ENCODE measurements at places on chromosomes 7 and 10. TPM values are rescaled to one million over a fixed set of nuclear protein-coding genes. Genes with fewer than 3 reads are reported as not detected.

DNA sequence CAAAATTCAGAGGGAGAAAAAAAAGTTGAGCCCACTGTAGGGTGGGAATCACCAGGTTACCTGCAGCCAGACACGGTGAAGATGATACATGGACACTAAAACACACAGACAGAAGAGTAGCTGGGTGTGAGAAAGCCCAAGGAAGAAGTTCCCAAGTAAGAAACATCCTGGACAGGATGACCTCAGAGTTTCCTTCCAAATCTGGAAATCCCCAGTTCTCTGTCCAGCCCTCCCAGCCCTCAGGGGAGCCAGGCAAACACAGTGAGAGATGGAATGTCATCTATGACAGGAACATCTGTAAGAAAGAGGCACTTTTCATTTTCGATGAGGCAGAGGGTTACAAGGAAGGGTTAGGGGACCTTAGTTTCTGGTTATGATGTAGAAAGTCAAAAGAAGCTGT lies 125.1 kb upstream of the LYZL1 start:
- no peaks in the 10 kb centered on the region for H3K4me1 ChIP-seq
- H3K27me3 ChIP-seq = no peaks in the 10 kb centered on the region
- H3K36me3 ChIP-seq = no peaks in the 10 kb centered on the region
- H3K27ac ChIP-seq = no peak overlapping the region
- no peak for DNase-seq

Gene CC2D2B
- 0.35 TPM for polyA plus RNA-seq

Gene SPDYE9
- not detected for polyA plus RNA-seq

Gene PLCE1
- polyA plus RNA-seq = 6.8 TPM

DNA sequence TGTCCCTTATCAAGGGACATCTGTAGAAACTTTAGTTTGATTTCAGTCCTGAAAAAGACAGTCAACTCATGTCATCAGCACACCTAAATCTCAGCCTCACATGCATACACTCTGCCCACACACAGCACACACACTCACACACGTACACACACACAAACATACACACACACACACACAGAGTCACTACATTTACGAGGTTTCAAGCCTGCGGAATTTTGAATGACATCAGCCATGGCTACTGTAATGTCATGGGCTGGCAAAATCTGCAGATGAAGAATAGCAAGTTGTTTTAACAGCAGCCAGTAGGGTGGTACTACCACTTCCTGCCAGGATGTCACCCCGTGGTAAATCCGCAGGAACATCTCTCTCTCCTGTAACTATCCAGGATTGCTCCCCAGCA lies 37.1 kb upstream of the EZH2 start:
- H3K36me3 ChIP-seq = no peaks in the 10 kb centered on the region
- no peak overlapping the region for H3K27ac ChIP-seq
- H3K4me1 ChIP-seq = peaks cover 2% of the 10 kb centered on the region

DNA sequence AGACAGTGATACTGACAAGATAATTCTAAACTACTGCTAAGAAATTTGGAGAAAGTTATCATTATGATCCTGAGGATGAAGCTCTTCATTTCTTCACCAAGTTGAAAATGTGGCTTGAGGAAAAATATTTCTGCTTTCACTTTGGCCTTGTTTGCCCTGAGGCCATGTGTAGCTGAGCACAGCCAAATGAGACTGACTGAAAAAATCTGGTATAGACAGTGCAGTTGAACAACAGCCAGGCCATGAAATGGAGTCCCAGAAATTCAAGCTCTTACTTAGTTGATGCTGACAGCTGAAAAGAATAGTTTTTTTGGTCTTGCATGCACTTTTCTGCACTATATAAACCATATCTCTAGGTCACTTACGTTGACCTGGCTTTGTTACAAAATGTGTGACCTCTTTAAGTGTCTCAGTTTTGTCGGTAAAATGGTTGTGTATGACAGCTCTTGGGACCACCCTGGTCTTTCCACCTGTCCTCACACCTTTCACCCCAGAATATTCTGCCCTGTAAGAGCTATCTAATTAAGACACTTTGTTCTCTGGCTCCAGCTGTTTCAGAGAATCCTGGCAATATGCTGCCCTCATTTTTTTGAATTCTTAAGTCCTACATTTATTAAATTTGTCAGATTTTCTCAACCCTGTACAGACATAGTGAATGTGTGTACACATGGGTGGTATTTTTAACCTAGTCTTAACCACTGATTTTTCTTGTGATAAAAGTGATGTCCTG lies 91.3 kb downstream of the CD36 start:
- H3K4me3 ChIP-seq = no peak overlapping the region
- H3K4me1 ChIP-seq = peaks cover 8% of the 10 kb centered on the region
- no peaks in the 10 kb centered on the region for H3K27me3 ChIP-seq
- H3K36me3 ChIP-seq = no peaks in the 10 kb centered on the region
- H3K27ac ChIP-seq = no peak overlapping the region

Data from ovary (tissue), 10 donors.